NCI-H1105 (cell line): ENCODE measurements at places on chromosomes 2 and 18.

- DNase-seq: no peak
Observed at GRCh38 chr2:218745559-218746469, 35.2 kb downstream of the TTLL4 start.

DNA sequence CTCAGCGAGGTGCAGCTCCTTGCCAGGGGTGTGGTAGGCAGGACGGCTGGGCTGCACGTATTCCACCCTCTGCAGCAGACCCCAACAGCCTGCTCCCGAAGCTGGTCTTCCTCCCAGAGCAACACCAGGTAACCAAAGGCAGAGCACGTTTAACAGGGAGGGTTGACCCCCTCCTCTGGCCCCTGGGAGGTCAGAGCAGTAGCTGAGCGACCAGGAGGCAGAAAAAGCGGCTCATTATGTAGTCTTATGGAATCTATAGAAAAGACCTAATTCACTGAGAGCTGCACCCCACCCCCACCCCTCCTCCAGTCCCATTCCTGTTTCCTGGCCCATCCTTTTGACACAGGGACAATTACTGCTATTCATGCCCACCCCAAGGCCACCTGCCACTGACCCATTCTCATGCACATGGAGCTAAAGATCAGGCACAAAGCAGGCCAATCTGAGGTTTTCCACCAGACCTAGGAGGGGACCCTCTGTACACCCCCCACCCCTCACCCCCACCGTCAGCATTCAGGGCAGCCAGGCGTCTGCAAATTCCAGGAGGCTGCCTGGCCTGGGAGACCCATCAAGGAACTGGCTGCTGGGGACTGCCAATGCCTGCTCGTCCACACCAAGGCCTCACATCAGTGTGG, 60.9 kb upstream of the FZD7 start:
- DNase-seq: no peak

GRCh38 chr2:203871371-203871983, 3.9 kb downstream of the CTLA4 start:
- DNase-seq: no peak

GRCh38 chr2:5057891-5058351, 634.3 kb upstream of the SOX11 start:
- peak; percentile 89 for DNase-seq

- no peak for DNase-seq
Observed at GRCh38 chr2:60519231-60519863, 34.1 kb downstream of the BCL11A start.

DNA sequence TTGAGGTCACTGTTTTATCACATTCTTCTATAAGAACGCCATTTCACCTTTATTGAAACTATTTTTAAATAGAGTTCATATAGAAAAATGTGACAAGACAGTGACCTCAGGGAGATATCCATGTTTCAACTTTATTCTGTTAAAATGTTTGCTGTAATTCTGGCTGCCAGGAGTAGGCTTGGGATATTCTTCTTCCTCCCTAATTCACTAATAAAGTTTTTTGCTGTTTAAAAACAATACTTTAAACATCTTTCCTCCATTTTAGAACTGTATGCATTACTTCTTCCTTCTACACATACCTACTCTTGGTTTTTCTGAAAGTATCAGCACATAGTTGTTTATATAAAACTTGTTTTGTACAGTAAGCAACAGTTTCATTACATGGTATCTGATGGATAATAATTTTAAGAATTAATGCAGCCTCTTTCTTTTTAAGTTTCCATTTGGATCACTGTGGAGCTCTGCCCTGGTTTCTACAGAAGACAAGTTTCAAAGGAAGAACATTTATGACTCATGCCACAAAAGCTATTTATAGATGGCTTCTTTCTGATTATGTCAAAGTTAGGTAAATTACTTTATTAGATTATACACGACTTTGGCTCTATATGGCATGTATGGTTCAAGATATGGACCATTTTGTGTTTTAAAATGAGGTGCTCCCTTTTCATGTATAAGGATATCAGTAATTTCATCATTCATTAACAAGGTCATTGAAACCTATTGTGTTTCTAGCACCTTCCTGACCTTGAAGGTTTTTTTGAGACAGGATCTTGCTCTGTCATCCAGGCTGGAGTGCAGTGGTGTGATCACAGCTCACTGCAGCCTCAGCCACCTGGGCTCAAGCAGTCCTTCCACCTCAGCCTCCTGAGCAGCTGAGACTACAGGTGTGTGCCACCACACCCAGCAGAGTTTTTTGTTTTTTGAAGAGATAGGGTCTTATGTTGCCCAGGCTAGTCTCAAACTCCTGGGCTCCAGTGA, 7.2 kb downstream of the CPSF3 start:
- DNase-seq: no peak

- no peak for DNase-seq
Observed at GRCh38 chr2:98903064-98903355, 33.0 kb downstream of the CRACDL start.

DNA sequence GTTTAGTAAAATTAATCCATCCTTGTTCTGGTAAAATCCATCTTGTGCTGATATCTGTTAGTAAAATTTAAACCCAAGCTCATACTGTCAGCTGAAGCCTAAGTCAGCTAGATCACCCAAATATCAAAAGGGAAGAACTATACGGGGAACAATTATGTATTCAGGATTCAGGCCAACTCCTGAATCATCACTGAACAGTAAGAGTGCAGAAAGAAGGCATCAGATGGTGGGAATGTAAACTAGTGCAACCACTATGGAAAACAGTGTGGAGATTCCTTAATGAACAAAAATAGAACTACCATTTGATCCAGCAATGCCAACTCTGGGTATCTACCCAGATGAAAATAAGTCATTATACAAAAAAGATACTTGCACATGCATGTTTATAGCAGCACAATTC, 81.8 kb downstream of the RAPGEF4 start:
- DNase-seq: no peak

GRCh38 chr18:55982992-55983391, 395.0 kb upstream of the TCF4 start:
- DNase-seq: no peak
